H1 (cell line): ENCODE measurements at places on chromosomes 1 and 21.
A peak's percentile ranks its signal among the peaks of the same experiment; 100 is the strongest.

DNA sequence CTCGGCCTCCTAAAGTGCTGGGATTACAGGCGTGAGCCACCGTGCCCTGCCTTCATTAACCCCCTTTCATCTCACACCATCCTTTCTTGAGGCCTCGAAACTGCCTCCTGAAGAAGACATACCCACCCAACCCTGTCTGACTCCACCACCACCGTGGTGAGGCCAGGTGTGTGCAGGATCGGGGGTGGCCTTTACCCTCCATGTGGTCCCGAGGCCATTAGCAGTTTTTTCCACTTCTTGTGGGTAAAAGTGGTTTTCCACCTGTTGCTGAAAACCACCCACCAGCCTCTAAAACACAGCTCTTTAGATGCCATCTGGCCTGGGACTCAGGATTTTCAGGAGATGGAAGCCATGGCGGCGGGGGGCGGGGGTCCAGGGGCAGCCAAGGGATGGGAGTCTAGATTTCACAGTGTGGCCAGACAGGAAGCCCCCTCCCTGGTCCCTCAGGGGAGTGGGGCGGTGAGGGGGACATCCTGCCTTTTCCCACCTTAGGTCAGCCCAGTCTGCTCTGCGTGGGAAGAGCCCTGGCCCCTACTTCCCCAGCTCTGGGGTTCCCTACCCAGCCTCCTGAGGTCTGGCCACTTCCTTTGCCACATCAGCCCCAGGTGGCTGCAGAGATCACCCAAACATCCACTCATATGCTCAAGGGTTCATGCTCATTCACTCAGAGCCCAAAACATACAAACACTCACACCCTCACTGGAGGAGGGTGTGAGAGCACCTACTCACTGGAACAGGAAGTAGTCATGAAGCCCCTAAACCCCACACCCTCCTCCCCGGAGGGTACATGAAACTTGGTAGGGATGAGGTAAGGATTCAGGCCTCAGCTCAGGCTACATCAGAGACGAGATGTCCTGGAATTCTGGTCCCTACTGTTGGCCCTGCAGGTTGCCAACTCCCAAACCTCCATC, 2.3 kb downstream of the FGR start:
- DNase-seq = no peak

GRCh38 chr1:243301059-243301458, 45.2 kb downstream of the SDCCAG8 start:
- DNase-seq = no peak

DNA sequence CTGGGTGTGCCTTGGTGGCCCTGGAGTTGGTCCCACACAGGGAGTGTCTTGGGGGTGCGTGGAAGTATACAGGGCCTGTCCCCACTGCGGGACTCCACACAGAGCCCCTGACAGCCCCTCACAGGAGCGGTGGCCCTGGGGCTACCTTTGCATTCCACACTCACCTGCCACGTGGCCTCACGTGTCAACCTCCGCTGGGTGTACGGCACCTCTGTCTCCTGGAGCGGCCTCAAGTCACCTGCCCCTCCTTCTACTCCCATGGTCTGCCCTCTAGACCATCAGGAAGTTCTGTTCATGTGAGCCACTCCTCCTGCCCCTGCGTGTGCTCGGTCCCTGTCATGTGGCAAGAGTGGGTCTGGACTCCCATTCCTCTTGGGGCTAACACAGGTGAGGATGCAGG, 58.6 kb downstream of the FAAP20 start:
- DNase-seq = no peak

DNA sequence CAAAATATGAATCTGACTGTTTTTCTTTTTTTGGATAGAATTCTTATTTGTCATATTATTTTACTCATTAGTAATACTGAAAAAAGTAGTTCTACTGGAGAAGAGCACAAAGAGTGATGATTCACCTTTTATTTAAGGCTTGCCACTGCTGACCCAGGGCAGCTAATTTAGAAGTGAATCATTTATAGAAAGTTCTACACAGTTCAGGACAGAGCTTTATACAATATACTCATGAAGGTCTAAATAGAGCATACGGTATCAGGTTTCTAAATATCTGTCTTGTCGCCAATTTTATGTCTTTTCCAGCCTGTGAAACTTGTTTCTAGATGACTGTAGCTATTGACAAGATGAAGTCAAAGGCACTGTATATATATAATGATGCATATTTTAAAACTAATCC, 25.0 kb downstream of the GIPC2 start:
- DNase-seq = no peak

- no peak for DNase-seq
These were observed 171.5 kb upstream of the HMCN1 start for GRCh38 chr1:185562461-185563359.

DNA sequence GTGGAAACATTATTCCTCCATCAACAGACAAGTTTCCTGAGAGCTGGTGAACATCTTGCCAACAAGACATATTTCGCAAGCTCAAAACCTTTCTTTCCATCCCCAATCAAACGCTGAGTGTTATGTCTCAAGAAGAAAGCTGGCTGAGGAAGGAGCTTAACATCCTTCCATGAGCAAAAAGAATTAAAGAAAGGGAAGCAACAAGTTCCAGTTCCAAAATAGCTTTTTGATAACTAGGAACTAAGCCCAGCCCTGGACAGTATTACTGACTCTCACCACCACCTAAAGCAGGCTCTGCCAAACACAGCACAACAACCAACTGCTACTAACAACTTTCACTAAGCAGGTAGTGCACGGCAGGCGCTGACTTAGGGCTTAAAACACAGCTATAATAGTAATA, 50.2 kb downstream of the CAPZB start:
- DNase-seq = no peak

DNA sequence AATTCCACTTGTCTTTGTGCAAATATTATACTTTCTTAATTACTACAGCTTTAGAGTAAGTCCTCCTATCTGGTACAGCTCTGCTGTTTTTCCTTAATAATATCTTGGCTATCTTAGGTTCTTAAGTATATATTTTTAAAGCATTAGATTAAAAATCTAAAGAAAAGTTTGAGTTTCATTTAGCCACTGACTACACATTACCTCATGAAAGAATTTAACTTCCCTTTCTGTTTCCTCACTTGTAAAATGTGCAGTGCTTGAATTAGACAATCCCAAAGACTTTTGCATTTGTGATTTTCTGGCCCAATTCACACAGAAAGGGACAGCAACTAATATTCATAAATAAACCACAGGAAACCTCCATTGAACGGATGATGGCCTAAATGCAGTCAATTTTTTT, 126.4 kb upstream of the SAMSN1 start:
- DNase-seq = no peak

GRCh38 chr1:237282208-237282783, 240.3 kb downstream of the RYR2 start:
- no peak for DNase-seq

- DNase-seq = no peak
These were observed 491.3 kb upstream of the VAMP3 start for GRCh38 chr1:7279769-7280168.

- no peak for DNase-seq
These were observed 462.7 kb upstream of the DEPDC1 start for GRCh38 chr1:68959461-68960030.

GRCh38 chr21:46060596-46061061, 37.3 kb upstream of the COL6A2 start:
- DNase-seq = no peak

- no peak for DNase-seq
These were observed 4.3 kb upstream of the FGGY start for GRCh38 chr1:59292562-59292961.

DNA sequence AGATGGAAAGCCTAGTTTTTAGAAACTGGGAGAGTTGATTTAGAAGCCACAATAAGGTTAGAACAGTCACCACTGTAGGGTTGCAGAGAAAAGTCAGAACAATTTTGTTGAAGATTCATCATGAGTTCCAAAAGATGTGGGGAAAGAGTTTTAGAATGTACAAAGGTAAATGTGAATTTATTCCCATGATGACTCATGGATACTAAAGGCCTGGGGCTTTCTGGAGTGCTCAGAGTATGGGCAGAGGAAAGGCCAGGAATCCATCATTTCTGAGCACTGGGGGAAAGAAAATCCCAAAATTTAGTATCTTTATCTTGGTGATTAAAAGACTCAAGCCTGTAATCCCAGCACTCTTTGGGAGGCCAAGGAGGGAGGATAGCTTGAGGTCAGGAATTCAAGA, 17.8 kb downstream of the YBX1 start:
- no peak for DNase-seq

DNA sequence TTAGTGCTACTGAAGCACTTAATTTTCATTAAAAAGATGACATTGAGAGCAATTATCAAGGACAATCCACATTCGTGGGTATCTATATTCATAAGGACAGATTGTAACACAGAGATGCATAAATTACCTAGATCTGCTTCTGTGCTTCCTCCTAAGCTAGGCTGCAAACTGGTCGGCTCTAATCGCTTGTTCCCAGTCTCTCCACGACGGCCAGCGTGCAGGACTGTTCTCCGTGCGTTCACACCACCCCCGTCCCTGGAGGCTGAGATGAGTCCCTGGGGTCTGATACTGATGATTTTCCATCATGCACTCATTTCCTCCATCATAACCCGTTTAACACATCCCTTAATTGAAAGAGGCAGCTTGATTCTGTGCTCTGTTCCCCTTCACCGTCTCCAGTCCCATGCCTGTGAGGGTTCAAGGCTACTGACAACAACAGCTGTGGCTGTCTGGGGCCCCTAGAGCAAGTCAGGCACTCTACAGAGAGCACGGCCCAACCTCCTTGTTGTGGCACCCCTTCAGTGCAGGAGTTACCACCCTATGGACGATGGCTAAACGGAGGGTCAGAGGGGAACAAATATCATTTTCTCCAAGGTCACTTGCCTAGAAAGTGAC, 469.6 kb downstream of the NPHP4 start:
- DNase-seq = no peak

DNA sequence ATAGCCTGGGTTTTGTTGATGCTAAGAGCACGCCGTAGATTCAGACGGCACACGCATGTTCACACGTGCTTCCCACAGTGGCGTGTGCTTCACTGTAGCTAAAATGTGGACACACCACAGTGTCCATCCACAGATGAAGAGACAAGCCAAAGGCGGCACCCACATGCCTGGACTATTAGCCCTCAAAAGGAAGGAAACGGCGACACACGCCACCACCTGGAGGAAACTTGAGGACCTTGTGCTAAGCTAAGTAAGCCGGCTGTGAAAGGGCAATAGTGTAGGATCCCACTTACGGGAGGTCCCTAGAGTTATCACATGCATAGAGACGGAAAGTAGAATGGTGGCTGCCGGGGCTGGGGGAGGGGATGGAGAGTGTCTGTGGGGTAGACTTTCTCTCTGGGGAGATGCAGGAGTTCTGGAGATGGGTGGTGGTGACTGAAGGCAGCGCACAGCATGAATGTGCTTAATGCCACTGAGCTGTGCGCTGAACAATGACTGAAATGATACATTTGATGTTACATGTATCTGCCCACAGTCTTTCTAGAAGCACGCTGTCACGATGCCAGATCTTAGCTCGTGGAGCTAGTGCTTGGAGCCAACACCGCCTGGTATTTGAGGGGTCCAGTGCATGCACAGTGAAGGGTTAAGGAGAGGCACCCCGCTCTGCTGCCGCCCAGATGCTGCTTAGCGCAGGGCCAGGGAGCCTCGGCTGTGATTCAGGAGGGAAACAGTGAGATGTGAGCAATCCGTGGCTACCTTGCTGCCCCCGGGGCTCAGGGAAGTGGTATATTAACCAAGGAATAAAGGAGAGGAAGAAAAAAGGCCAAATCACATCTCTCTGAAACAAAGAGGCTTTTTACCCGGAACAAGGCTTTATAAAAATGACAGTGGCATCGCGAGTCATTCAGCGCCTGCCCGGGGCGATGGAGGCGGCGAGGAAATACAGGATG, 103.7 kb downstream of the PRDM16 start:
- DNase-seq = no peak

- DNase-seq = no peak
These were observed 75.6 kb upstream of the CNIH3 start for GRCh38 chr1:224540535-224540934.

DNA sequence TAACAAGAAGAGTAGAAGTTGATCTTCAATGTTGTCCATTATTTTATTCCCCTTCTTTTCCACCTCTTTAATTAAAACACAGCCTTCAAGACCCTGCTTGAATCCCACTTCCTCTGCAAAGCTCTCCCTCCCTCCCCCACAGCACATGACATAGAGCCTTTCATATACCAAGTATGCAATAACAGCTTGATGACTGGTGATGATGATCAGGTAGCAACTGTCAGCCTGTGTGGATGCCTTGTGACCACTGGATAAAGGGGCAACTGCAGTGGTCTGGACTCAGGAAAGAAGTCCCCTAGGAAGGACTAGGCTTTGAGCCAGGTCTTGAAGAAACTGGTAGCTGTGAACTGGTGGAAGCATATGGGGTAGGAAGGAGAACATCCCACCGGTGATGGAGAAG, 53.8 kb upstream of the PRDX6 start:
- DNase-seq = no peak

- no peak for DNase-seq
These were observed 38.9 kb upstream of the GNPAT start for GRCh38 chr1:231201979-231202633.

- DNase-seq = no peak
These were observed 120.2 kb downstream of the TLR5 start for GRCh38 chr1:223022641-223023473.

GRCh38 chr1:227885648-227886502, 61.9 kb downstream of the WNT9A start:
- peak; percentile 51 for DNase-seq

DNA sequence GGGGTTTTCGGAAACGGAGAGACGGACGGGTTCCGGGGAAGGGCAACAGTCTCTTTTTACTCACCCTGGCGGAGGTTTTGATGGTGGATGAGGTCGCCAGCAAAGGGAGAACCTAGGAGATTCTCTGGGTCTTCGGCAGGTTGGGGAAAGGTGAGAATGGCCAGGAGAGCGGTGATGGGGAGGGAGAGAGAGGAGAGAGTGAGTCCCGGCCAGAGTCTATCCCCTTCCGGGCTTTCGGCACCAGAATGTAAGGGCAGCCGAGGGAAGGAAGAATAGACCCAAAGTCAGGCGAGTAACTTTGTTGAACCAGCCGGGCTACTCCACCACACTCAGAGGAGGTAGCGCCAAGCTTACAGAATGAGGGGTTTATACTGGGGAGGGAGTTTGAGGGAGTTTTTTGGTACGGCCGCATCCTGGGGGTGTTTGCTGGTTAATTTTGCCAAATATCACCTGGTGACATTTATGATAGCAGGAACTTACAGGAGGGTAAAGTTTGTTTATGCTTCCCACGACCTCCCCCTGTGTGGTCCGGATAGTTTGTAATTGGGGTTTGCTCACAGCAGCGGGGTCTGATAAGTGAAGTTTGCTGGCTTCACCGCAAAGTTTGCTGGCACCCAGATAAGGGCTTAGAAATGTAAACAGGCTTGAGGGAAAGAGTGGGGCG, 141.1 kb upstream of the ETV3 start:
- DNase-seq = no peak

- no peak for DNase-seq
These were observed 394.3 kb downstream of the NTNG1 start for GRCh38 chr1:107535091-107535490.

DNA sequence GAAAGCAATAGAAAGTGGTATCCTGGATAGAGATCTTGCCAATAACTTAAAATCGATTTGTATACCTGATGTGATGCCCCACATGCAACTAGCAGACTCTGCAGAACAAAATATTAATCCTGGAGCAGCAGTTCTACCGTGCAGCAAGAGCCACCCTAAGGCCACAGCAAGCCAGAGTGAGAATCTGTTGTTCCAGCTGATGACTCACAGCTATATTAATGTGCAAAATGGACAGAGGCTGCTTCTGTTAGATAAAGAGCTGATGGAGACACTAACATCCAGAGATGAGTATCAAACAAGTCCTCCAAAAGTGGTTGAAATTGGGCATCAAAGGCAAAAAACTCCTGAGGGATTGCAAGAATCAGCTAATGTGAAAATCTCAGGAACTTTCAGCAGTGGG, 127.8 kb downstream of the MACF1 start:
- no peak for DNase-seq

GRCh38 chr1:54566438-54567141, 18.6 kb downstream of the ACOT11 start:
- no peak for DNase-seq
